AG10803 (cell line): ENCODE measurements at places on chromosomes 12 and 14.

DNA sequence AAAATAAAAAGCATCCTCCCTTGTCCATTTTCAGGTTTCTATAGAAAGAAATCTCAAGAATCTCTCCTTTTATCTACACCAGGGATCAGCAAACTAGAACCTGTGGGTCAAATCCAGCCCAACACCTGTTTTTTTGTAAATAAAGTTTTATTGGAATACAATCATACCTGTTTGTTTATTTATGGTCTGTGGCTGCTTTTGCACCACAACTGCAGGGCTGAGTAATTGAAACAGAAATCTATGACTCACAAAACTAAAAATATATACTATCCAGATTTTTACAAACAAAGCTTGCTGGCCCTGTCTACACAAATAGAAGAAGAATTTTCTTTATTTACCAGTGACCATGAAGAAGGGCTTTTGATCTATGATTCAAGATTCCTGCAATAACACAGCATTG lies 95.1 kb upstream of the COCH start:
- no peak for DNase-seq

GRCh38 chr12:95574799-95575452 lies 23.6 kb upstream of the USP44 start:
- peak; percentile 54 for DNase-seq

- DNase-seq: no peak
Measured at GRCh38 chr14:97251491-97252155, 454.4 kb downstream of the VRK1 start.

DNA sequence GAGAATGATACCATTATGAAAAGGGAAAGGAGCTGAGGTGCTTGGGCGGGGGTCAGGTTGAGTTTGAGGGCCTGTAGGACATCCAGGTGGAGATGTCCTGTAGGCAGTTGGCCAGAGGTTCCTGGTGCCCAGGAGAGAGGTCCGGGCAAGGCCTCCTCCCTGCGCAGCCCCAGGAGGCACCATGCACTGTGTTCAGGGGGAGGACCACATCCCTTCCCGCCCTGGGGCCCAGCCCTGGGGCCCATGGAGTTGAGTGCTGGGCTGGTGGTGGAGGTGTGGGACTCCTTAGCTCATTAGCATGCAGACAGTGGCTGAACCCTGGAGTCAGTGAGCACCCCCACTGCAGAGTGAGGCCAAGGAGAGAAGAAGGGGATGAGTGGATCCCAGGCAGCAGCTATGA lies 5.7 kb upstream of the FAIM2 start:
- no peak for DNase-seq

GRCh38 chr12:81015510-81015909 lies 62.4 kb upstream of the ACSS3 start:
- DNase-seq: no peak

- DNase-seq: peak; percentile 76
Measured at GRCh38 chr14:96136371-96137005, 68.2 kb upstream of the BDKRB2 start.

DNA sequence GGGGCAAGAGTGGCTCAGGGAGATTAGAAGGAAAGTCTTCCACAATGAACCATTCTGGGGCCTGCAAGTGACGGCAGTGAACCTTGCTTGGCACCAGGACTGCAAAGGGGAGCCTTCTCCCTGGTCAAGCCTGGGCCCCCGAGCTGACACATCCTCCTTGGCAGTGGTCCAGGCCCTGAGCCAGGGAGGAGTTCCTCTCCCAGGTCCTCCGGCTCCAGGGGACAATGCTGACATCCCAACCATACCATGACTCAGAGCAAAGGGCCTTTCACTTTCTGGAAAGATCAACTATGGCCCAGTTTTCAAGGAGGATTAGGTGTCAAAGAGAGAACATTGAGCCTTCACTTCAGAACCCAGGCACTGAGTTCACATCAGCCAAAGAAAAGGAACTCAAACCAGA lies 756.5 kb upstream of the TBX3 start:
- peak; percentile 59 for DNase-seq

GRCh38 chr12:22116376-22116775 lies 70.4 kb downstream of the CMAS start:
- no peak for DNase-seq

DNA sequence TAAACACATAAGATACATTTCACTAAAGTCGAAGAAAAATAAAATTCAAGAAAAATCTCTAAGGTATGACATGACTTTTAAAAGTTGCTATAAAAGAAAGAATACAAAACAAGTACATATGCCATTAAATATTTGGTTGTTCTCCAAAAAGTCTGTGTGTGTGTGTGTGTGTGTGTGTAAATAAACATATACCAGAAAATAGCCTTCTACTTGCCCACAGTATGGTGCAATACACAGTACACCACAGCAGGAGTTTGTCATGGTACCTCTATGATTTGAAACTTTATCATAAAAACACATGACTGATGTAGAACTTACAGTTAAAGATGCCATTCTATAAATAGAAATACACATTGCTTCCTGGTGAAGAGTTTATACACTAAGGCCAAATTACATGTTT lies 692.7 kb upstream of the MGAT4C start:
- no peak for DNase-seq

GRCh38 chr14:68639758-68640574 lies 152.9 kb downstream of the ZFP36L1 start:
- no peak for DNase-seq

- no peak for DNase-seq
Measured at GRCh38 chr12:107761502-107761904, 566 bp upstream of the PRDM4 start.

- peak; percentile 17 for DNase-seq
Measured at GRCh38 chr14:34465069-34465859, 3.2 kb upstream of the SPTSSA start.

- peak; percentile 41 for DNase-seq
Measured at GRCh38 chr14:53432378-53432802, 279.3 kb upstream of the DDHD1 start.

GRCh38 chr12:82593143-82593542 lies 93.6 kb upstream of the TMTC2 start:
- no peak for DNase-seq

- DNase-seq: no peak
Measured at GRCh38 chr12:6367969-6368892, 7.1 kb downstream of the SCNN1A start.

DNA sequence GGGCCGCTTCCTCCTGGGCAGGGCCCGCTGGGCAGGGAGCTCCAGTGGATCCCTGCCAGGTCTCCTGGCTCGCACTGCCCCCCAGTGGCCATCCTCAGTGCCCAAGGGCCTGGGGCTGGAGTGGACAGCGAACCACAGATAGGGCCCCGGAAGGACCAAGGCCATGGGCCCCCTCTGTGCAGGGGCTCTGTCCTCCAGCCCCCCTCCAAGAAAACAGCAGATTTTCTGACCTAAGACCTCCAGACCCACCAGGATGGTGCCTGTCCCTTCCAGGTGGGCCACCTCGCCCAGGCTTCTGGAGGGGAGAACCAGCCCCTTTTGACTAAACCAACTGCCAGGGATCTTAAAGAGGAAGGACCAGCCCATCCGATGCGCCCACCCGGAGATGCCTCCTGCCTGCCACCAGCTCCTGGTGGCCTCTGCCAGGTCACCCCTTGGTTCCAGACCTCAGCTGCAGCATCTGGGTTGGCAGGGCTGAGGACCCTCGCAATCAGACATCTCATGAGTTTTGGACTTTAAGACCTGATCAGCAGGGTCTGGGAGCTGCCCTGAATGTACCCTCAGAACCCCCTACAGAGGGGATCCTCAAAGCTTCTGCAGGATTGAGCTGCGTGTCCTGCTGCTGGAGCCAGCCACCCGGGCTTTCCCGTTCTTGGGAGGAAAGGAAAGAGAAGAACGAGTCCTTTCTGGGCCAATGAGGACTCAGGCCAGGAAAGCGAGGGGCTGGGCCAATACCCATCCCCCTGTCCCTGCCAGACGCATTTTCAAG lies 325.8 kb upstream of the DIO3 start:
- peak; percentile 17 for DNase-seq

GRCh38 chr14:52960627-52961026 lies 9.8 kb upstream of the FERMT2 start:
- DNase-seq: no peak

GRCh38 chr14:24694680-24695079 lies 60.7 kb upstream of the GZMB start:
- no peak for DNase-seq

- DNase-seq: peak; percentile 46
Measured at GRCh38 chr12:9634177-9634803, 26.6 kb upstream of the KLRB1 start.

DNA sequence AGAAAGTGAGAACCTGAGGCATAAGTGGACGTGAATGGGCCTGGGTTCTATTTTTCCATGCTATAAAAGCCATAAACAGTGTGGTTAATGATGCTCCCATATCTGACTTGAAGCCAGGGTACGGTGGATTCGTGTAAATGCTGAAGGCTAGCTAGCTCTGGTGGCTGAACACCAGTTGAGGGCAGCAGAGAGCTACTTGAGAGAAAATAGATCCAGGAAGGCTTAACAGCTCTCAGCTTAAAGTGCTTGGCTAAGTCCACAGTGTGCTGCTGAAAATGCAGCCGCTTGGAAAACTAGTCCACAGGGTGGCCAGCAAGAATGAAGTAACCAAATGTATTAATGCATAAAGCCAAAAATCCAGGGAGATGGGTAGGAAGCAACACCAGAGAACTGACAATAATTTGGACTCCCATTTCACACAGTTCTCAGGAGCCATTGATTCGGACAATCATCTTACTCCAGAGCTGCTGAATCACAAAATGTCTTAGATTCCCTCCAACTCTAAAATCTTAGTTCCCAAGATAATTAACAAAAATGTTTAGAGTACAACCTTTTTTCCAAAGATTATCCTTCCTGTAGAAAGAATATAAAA lies 15.0 kb upstream of the FOXG1 start:
- peak; percentile 55 for DNase-seq

- peak; percentile 99 for DNase-seq
Measured at GRCh38 chr14:22850944-22851764, 14.8 kb downstream of the MMP14 start.

DNA sequence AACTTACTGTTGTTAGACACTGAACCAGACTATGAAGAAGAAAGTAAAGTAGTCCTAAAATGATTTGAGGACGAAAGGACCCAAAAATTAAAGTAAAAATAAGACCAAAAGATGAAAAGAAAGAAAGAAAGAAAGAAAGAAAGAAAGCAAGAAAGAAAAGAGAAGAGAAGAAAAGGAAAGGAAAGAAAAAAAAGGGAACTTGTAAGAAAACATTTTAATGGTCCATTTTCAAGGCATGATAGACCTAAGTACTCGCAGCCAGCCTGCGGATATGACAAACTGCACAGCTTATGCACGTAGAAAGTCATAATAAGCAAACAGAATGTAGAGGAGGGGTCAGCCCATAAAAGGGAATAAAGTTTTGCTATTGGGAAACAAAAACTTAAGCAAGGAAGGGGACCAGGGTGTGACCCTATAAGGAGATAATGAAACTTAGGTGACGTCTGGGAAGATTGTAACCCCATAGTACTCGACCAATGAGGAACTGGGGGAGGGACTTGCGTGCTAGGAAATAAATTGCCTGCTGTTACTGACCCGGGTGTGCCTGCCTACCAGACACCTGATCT lies 59.7 kb downstream of the APOBEC1 start:
- no peak for DNase-seq

DNA sequence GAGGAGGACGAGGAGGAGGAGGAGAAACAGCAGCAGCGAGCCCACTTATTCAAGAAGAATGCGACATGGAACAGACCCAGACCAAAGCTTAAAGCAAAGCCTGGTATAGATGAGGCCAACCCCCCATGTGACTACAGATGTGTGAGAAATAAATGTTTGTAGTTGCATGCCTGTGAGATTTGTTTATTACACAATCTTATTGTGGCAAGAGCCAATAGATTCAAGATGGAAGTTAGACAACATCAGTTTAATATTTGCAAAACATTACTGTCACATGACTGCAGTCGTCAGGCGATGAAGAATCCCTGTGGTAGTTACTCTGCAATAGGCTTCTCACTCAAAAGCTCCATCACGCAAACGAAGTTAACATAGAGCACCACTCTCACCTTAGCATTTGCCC lies 17.2 kb upstream of the SLC35F4 start:
- peak; percentile 77 for DNase-seq

DNA sequence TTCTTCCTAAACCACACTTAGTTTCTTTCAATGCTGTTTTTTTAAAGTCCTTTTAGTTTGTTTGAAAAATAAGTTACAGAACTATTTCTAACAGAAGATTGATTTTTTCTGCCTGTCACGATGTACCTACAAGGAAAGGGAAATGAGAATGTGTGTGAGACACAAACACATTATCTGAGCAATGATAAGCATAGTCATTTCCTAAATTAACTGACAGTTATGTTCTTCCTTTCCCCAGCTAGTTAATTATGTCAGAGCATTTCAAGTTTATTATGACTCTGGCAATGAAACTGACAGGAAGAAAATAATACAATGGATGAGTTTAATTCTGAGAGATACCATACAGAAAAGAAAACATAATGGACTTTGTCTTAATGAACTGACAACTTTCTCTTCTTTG lies 21.3 kb upstream of the LDHB start:
- DNase-seq: no peak

DNA sequence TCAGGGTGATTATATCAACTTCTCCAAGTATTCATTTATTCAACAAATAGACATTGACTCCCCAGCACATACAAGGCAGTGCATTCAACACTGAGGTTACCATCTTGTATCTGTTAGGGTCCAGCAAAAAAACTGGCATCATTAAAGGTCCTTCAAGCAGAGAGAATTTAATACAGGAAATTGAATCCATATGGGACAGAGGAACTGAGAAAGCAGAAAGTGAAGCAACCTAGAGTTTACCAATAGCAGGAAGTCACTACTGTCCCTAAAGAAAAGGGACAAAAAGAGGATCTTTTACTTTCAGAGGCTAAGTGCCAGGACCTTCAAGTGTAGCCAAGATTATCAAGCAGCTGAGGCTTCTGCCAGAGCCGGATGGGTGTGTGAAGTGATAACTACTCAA lies 237.8 kb upstream of the TBX3 start:
- DNase-seq: peak; percentile 56

DNA sequence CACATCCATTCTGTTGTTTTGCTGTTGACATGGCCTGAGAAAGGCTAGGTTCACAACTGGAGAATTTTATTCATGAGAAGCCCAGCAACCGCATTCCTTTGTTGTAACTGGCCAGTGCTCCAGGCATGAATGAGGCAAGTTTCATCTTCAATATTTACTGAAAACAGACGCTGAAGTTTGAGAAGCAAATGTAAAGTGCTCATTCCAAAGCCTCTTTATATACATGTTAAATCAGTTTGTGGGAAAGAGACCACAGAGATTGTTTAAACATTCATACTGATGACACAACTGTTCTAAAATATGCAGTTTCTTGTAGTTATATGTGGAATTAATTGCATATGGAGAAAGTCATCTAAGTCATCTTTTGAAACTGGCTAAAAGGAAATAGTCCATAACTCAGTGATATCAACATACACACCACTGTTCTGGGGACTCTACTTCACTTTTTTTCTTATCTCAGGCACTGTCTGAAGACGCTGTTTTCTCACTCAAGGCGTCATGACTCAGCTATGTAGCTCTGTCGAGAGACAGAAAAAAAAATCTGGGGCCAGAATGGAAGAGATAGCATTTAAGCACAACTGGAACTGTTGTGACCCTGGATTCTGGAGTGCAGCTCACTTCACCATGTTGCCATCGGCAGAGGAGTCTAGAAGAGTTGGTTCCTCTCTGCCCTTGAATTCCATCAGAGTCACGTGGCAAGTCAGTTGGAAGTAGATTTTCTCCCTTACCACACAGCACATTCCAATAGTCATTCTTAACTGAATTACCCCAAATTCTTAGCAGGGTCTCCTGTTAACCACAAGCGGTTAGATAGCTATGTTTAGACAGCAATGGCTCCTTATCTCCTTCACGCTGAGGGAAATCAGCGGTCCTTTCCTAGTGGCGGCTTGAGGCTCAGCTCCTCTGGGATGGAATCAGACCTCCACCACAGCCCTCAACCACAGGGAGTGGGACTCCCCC lies 258.4 kb upstream of the HMGA2 start:
- peak; percentile 98 for DNase-seq

GRCh38 chr12:48933664-48934311 lies 8.5 kb upstream of the FKBP11 start:
- no peak for DNase-seq
